Activated CD4-positive, alpha-beta T cell treated with anti-CD3 and anti-CD28 coated beads, Interleukin-2, Interleukin-6, amounts not matched to agents 100 ng/mL and 50 ng/mL, durations not matched to agents 16 hours and 8 hours (primary cell): ENCODE measurements at places on chromosomes 5 and 9.

GRCh38 chr5:77893225-77893860 is 117.2 kb upstream of the TBCA start:
- peak; percentile 22 for DNase-seq

- DNase-seq, result no peak
Measured at GRCh38 chr5:177466861-177467260, 6.6 kb downstream of the DBN1 start.

GRCh38 chr5:151200913-151201595 is 22.8 kb downstream of the CCDC69 start:
- no peak for DNase-seq

DNA sequence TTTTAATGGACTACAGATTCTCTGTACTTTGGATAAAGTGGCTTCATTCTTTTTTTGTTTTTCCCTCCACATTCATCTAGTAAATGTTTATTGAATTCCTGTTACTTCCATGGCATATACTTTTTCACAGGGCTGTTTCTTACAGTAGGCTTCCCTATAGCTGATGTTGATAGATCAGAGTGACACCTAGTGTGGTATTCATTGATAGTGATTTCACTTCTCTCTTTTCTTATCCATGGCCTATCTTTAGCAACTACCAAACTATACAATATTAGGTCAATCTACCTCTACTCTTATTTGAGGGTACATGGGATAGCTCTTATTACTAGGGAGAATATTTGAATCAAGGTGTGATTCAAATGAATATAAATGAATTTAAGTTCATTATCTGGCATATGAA is 35.8 kb downstream of the FSD1L start:
- DNase-seq, result no peak

DNA sequence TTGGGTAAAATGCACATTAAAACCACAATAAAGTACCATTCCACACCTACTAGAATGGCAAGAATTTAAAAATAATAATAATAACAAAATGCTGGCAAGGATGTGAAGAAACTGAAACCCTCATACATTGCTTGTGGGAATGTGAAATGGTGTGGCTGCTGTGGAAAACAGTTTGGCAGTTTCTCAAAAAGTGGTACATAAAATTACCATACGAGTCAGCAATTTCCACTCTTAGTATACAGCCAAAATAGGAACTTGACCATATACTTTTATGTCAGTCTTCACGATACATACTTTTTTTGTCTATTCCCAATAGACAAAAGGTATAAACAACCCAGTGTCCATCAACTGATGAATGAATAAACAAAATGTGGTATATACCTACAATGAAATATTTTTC is 15.6 kb downstream of the FKBP15 start:
- DNase-seq, result no peak

DNA sequence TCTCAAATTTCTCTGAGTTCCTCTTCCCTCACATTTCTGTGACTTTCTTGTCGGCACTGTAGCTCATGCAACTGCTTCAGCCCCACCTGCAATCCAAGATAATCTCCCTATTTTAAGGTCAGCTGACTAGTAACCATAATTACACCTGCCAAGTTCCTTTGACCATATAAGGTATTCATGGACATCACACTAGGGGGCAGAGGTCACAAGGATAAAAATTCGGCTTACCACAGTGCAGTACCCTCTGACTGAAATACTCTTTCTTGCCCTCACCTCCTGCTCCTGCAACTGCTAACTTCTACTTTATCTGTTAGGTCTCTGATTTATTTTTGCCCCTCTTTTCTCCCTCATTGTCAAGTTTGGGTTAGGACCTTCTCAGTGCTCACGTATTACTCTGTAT is 144.2 kb downstream of the GDNF start:
- no peak for DNase-seq

DNA sequence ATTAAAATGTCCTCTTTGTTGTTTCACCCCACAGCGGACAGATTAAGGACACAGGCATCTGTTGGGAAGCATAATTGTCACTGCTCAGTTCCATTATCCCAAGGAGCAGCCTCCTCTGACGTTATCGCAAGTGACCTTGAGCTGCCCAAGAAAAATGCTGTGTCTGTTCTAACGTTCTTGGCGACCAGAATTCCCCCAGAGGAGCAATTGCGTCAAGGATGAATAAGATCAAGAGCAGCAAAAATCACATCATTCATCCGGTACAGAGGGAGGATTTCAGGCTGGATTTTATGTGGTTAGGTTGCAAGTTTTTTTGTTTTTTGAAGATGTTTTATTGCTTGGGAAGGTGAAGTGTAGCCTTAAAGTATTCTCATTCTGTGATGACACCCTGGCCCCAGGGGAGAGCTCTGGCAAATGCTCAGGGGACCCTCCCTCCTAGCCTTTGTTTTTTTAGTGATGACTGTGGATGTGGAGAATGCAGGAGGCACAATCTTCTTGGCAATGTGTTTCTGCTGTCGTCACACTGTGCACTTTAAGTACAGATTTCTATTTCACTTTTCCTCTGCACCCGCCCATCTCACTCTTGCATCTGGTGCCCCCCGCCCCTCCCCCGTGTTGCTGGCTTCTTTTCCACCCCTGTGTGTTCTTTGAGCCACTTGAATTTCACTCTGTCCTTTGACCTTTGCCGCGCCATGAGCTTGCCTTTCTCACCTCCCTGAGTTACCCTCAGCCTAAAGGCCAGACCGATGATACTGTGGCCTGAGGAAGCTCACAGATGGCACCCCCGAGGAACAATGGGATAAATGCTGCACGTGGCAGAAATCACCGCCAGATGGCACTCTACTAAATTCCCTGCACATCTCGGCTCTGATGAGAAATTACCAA is 308.5 kb downstream of the RAB3C start:
- peak; percentile 72 for DNase-seq

- no peak for DNase-seq
Measured at GRCh38 chr5:169127431-169127830, 173.5 kb downstream of the SLIT3 start.

DNA sequence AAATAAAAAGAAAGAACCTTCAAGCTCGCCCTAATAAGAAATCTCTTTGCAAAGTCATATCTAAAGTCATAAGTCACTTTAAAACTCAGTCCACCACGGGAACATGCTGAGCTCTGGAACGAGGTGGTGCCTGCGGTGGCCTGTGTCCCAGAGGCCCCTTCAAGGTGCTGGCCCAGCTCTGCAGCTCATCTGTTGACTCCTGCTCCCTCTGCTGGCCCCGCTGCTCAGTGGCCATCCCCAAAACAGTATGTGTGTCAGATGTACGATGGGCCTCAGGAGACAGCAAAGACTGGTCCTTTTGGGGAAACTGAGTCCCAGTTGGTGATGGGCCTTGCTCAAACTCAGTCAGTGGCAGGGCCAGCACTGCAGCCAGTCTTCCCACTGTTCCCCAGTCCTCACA is 22.8 kb upstream of the FOXB2 start:
- no peak for DNase-seq

GRCh38 chr5:127931396-127931795 is 152.2 kb upstream of the SLC12A2 start:
- no peak for DNase-seq

DNA sequence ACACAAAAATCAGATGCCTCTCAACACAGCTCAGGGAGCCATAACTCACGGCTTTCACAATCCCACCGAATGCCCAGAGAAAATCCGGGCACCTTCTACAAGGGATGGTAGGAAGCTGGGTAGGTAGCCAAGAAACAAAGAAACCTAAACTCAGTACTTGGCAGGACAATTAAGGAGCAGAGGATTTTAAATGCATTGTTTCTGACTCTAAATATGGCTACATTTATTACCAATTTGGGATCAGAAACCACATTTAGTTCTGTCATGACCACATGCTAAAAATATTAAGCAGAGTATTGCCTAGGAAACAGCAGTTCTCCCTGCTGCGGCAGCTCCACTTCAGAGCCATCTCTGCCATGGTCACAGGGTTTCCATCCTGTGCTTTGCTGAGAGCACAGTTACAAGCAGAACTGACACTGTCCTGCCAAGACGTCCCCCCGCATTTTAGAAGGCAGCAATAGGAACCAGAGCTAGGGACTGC is 57.5 kb downstream of the SIL1 start:
- no peak for DNase-seq

GRCh38 chr9:114098936-114099668 is at the start of gene KIF12:
Gene KIF12 (minus strand): TSS chr9:114099292. CDS start chr9:114099276, 16 bp downstream.
- DNase-seq, result no peak

- DNase-seq, result peak; percentile 51
Measured at GRCh38 chr9:111597852-111598732, 1.4 kb downstream of the PTGR1 start.

DNA sequence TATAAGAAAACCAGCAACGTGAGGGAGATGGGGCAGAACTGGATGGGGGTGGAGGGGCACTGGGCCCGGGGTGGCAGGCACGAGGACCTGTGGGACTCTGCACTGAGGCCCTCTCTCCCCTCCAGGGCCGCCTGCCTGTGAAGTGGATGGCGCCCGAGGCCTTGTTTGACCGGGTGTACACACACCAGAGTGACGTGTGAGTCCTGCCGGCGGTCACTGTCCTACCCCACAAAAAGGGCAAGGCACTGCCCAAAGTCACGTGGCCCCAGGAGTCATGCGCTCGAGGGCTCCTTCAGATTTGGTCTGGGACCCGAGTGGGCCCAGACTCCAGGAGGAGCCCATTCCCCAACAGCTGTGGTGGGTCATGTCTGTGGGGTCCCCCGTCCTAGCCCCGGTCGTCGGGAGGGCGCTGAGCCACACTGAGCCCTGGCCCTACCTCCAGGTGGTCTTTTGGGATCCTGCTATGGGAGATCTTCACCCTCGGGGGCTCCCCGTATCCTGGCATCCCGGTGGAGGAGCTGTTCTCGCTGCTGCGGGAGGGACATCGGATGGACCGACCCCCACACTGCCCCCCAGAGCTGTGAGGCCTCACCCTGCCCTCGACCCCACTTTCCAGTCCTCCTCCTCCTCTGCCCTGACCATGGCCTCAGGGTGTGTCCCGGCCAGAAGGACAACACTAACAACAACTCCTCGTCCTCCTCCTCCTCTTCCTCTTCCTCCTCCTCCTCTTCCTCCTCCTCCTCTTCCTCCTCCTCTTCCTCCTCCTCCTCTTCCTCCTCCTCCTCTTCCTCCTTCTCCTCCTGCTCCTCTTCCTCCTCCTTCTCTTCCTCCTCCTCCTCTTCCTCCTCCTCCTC is 9.7 kb downstream of the FGFR4 start:
- DNase-seq, result no peak

GRCh38 chr5:150780816-150781221 is 2.3 kb downstream of the SMIM3 start:
- no peak for DNase-seq

- no peak for DNase-seq
Measured at GRCh38 chr9:38439291-38439915, 15.1 kb upstream of the IGFBPL1 start.

GRCh38 chr5:125189531-125189941 is 443.1 kb upstream of the ZNF608 start:
- DNase-seq, result no peak

DNA sequence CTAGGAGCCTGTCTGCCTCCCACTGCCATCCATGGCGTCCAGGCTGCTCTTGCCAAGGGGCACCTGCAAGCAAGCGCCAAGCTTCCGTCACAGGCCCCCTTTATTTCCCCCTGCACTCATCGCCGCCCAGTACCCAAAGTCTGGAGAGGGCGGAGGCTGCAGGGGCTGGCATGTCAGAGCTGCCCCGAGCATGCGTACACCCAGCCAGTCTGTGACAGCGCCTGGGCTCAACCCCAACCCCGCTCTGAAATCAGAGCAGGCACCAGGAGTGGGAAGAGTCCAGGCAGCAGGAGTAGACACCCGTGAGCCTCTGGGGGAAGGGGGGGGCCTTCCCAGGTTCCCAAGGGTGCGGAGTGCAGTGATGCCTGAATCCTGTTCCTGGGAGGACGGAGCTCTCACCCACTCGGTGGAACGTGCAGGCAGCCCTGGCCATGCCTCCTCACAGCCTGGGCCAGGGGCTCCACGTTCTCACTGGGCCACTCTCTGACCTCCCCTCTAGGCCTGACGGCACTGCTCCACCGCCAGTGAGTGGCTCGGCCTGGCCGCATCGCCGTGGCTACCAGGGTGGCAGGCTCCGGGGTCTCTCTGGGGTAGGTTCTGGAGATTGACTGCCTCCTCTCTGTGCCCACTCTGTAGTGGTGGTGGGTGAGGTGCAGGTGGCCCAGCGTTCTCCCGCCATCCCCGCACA is 469.0 kb downstream of the CDH9 start:
- no peak for DNase-seq

GRCh38 chr9:35552837-35553236 is 52.2 kb upstream of the TESK1 start:
- no peak for DNase-seq

GRCh38 chr9:86407022-86407421 is 52.8 kb upstream of the TUT7 start:
- DNase-seq, result peak; percentile 19

GRCh38 chr5:122907276-122907675 is 61.9 kb downstream of the SNX24 start:
- no peak for DNase-seq

GRCh38 chr5:37835380-37835973 is 4.4 kb downstream of the GDNF start:
- DNase-seq, result no peak

- no peak for DNase-seq
Measured at GRCh38 chr9:1332156-1332555, 282.0 kb downstream of the DMRT2 start.

DNA sequence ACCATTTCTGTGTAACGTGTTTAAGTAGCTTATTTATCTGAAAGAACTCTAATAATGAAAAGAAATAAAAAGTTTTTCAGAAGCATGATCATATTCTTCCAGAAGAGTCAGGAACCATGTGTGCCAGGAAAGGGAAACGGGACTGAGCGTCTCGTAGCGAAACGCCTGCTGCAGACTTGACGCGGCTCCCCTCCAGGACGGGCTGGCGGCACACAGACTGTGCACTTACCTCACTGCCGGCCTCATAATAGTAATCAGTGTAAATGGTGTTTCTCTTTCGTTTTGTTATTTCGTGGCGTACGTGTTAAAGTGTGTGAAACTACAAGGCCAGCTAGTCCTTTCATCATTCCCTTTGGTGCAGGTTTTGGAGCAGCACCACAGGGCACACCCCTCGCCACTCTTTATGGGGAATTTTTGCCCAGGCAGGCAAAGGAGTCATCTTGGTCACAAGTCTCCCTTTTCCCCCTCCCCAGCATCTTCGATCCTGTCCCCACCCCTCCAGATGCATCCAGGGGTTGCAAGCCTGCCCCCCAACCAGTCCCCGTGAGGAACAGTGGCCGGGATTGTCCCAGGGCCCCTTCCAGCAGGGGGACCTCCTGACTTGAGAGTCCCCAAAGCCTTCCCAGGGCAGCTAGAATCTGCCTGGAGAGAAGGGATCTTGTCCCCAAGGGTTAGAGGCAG is 233.1 kb downstream of the FANCC start:
- DNase-seq, result no peak

DNA sequence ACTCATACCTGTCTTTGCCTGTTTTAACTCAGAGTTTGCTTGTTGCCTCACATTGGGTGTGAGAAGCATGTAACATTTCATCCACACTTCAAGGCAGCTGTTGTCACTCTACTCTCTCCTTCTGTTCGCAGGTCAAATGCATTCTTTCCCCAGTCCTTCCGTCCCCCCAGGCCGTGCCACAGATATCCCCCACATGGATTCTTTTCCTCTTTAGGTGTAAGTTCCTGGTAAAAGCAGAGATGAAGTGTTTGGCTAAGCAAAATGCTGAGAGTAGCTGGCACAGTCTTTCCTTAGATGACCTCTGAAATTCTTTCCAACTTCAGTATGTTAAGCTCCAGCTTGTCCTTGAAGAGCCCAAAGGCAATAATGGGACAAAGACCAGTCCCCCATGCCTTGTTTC is 328.2 kb downstream of the SLIT3 start:
- no peak for DNase-seq
